ENCODE measurements at places on chromosomes 11 and 22. TPM values are rescaled to one million over a fixed set of nuclear protein-coding genes. Genes with fewer than 3 reads are reported as not detected.

TMEM225 gene
- total RNA-seq = not detected

TRIM29 gene
- total RNA-seq = not detected

BRSK2 gene
- 0.35 TPM for total RNA-seq

SOX6 gene
- total RNA-seq = not detected

OMP gene
- total RNA-seq = not detected

OR10A2 gene
- not detected for total RNA-seq

MB gene
- total RNA-seq = 2.5 TPM

MS4A7 gene
- 0.98 TPM for total RNA-seq

DNA sequence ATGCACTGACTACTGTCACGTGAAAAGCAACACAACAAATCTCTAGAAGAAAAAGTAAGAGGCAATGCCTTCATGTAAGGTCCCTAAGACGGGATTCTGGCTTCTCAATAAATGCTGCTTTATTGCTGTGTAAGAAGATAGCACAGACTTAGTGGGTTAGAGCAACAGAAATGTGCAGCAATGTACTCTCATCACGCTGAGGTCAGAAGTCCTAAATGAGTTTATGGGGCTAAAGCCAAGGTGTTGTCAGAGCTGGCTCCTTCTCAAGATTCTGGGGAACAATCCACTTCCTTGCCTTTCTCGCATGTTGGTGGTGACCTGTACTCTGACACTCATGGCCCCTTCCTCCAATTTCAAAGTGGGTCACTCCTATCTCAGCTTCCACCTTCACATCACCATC, 93.4 kb downstream of the SHANK2 start:
- H3K27me3 ChIP-seq = no peaks in the 10 kb centered on the region
- no peaks in the 10 kb centered on the region for H3K36me3 ChIP-seq
- DNase-seq = no peak
- H3K4me3 ChIP-seq = no peak overlapping the region
- no peak overlapping the region for H3K27ac ChIP-seq

DNA sequence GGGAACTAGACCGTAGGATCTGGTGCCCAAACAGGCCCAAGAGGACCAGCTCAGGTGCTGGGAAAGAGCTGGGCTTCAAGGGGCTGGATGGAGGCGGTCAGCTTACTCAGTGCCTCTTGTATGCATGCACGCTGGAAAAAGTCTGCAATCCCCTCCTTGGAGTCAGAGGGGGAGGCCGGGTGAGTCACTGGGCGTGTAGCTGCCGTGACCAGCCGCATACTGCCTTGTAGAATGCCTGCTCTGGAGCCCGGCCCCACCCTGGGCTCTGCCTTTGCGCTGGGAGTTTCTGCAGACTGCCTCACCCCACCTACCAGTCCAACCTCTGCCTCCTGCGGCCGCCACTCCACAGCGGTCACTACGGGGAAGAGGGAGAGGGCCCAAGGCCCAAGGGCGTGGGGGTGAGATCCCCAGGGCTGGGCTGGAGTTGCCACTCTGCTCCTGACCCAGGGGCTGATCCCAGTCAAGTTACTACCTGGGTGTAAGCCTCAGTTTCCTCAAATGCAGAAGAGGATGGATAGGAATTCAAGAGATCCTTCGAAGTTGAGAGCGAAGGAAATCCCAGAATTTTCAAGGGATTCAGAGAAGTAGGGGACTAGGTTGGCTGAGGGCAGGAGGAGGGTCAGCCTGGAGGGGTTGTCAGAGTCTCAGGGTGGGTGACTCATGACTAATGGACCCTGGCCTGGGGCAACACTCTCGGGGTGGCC, 4.2 kb downstream of the MRGPRF start:
- H3K27ac ChIP-seq = no peak overlapping the region
- DNase-seq = no peak
- H3K4me3 ChIP-seq = no peak overlapping the region
- peaks cover 5% of the 10 kb centered on the region for H3K4me1 ChIP-seq
- H3K27me3 ChIP-seq = peaks cover 15% of the 10 kb centered on the region
- no peaks in the 10 kb centered on the region for H3K36me3 ChIP-seq

GRCh38 chr11:130214861-130215530, 55.4 kb downstream of the ST14 start:
- peaks cover 8% of the 10 kb centered on the region for H3K4me1 ChIP-seq
- no peaks in the 10 kb centered on the region for H3K27me3 ChIP-seq
- no peak overlapping the region for H3K4me3 ChIP-seq
- DNase-seq = no peak
- no peaks in the 10 kb centered on the region for H3K36me3 ChIP-seq

DNA sequence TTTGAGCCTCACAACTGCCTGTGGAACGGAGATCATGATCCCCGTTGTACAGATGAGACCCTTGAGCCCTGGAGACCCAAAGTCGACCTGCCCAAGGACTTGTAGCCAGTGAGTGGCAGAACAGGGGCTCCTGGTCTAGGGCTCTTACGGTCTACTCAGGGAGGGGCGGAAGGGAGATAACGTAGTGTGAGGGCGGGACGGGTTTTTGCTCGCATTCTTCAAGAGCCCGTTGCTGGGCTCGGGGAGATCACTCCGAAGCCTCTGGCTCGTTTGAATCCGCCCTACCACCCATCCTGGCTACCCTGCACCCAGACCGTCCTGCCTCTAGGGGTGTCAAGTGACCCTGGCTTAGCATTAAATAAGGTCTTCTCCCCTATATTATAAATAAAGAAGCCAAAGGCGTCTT, 639 bp downstream of the CRY2 start:
- H3K36me3 ChIP-seq = no peaks in the 10 kb centered on the region
- H3K4me3 ChIP-seq = peak overlapping the region; percentile 85
- peak overlapping the region; percentile 97 for H3K27ac ChIP-seq
- no peaks in the 10 kb centered on the region for H3K27me3 ChIP-seq
- H3K4me1 ChIP-seq = peaks cover 42% of the 10 kb centered on the region
- peak; percentile 71 for DNase-seq

- H3K36me3 ChIP-seq = no peaks in the 10 kb centered on the region
- DNase-seq = no peak
- H3K27ac ChIP-seq = no peak overlapping the region
- H3K4me1 ChIP-seq = peaks cover 26% of the 10 kb centered on the region
Observed at GRCh38 chr11:75386942-75387630, 12.2 kb upstream of the RPS3 start.

- no peaks in the 10 kb centered on the region for H3K27me3 ChIP-seq
- no peaks in the 10 kb centered on the region for H3K4me1 ChIP-seq
- no peaks in the 10 kb centered on the region for H3K36me3 ChIP-seq
- no peak overlapping the region for H3K4me3 ChIP-seq
- H3K27ac ChIP-seq = no peak overlapping the region
Observed at GRCh38 chr11:128859563-128860441, 7.3 kb downstream of the KCNJ1 start.

GRCh38 chr11:9569588-9570164, 3.8 kb upstream of the WEE1 start:
- H3K4me3 ChIP-seq = no peak overlapping the region
- H3K4me1 ChIP-seq = peaks cover 5% of the 10 kb centered on the region
- peak overlapping the region; percentile 27 for H3K27ac ChIP-seq

GRCh38 chr11:84430661-84431060, 1144.5 kb upstream of the CCDC90B start:
- H3K36me3 ChIP-seq = no peaks in the 10 kb centered on the region
- no peak for DNase-seq
- H3K4me3 ChIP-seq = no peak overlapping the region
- no peak overlapping the region for H3K27ac ChIP-seq
- no peaks in the 10 kb centered on the region for H3K4me1 ChIP-seq

DNA sequence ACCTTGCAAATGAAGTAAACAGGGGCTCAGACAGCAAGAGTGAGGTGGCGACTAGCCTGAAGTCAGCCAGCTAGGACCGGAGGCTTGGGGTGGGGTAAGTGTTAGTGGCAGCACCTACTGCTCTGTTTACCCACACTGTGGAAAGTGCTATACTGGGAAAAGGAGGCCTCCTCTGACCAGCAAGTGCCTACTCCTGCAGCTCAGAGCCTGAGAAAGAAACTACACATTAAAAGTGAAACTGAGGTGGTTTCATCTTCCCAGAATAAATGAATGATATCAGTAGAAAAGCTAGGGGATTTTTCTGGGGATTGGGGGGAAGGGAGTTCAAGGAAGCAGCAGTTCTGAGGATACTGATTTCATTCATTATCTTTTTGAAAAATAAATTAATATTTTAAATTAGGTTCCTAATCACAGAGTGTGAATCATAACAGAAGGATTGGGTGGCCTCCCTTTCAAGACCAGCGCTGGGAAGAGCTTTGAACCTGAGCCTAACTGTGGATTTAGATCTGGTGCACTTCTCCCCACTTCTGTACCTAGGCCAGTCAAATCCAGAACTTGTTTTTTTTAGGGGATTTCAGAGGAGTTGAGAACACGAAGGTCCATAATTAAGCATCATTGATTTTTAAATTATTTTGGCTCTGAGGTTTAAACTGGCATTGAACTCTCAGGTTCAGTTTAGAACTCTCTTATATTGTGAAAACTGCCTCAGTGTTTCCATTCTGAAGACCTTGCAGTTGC, 48.1 kb upstream of the GRAMD1B start:
- no peak overlapping the region for H3K27ac ChIP-seq
- H3K4me1 ChIP-seq = peaks cover 4% of the 10 kb centered on the region
- no peaks in the 10 kb centered on the region for H3K27me3 ChIP-seq
- H3K4me3 ChIP-seq = no peak overlapping the region

- no peak overlapping the region for H3K4me3 ChIP-seq
- no peak overlapping the region for H3K27ac ChIP-seq
- H3K36me3 ChIP-seq = no peaks in the 10 kb centered on the region
Observed at GRCh38 chr11:117826190-117826570, 1.6 kb upstream of the FXYD2 start.

GRCh38 chr11:5307256-5308019, 5.7 kb upstream of the OR51B4 start:
- H3K27me3 ChIP-seq = no peaks in the 10 kb centered on the region
- no peaks in the 10 kb centered on the region for H3K36me3 ChIP-seq
- no peak overlapping the region for H3K4me3 ChIP-seq
- no peak for DNase-seq

DNA sequence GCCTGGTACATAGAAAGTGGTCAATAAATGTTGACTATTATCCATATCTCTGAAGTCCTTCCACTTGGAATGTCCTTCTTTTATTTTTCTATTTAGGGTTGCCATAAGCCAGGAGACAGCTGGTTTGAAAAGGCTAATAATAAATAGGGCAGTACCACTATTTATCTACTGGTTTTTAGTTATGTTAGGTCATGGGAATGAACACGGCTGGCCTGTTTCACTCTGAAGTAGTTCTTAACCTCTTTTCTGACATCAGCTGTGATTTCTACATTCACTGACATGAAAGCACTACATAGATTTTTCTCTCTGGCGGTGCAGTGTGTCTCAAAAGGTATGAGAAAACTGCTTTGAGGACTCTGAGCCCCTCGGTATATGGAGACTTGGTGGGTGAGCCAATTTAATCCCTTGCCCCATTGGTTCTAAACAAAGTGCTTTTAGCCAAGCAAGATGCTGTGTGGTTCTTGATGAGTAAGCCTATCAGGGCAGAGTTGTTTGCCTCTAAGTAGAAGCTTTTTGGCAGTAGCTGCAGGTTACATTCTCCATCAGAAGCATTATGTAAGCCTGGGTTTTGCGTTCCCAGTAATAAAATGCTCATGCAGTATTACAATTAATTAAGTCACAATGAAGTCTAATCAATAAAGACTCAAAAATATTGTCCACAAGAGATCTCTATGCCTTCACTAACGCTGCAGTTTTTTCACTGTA, 48.7 kb upstream of the APOA1 start:
- H3K4me3 ChIP-seq = no peak overlapping the region
- no peaks in the 10 kb centered on the region for H3K36me3 ChIP-seq
- no peak for DNase-seq
- H3K27ac ChIP-seq = no peak overlapping the region
- no peaks in the 10 kb centered on the region for H3K27me3 ChIP-seq

DNA sequence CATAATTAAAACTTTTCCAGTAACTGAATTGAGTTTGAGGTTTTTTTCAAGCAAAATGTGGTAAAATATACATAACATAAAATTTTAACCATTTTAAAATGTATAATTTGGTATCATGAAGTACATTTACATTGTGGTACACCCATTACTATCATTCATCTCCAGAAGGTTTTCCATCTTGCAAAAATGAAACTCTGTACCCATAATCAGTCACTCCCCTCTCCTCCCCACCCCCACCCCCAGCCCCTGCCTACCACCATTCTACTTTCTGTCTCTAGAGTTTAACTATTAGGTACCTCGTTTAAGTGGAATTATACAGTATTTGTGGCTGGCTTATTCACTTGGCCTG, 63.7 kb downstream of the MICAL2 start:
- no peaks in the 10 kb centered on the region for H3K4me1 ChIP-seq
- no peak for DNase-seq
- no peaks in the 10 kb centered on the region for H3K36me3 ChIP-seq
- H3K4me3 ChIP-seq = no peak overlapping the region
- no peaks in the 10 kb centered on the region for H3K27me3 ChIP-seq

- DNase-seq = no peak
- no peaks in the 10 kb centered on the region for H3K36me3 ChIP-seq
- H3K4me3 ChIP-seq = no peak overlapping the region
- no peaks in the 10 kb centered on the region for H3K4me1 ChIP-seq
- no peaks in the 10 kb centered on the region for H3K27me3 ChIP-seq
Observed at GRCh38 chr22:32544953-32545558, 70.4 kb downstream of the FBXO7 start.
